ENCODE measurements at places on chromosomes 12 and 14.

DNA sequence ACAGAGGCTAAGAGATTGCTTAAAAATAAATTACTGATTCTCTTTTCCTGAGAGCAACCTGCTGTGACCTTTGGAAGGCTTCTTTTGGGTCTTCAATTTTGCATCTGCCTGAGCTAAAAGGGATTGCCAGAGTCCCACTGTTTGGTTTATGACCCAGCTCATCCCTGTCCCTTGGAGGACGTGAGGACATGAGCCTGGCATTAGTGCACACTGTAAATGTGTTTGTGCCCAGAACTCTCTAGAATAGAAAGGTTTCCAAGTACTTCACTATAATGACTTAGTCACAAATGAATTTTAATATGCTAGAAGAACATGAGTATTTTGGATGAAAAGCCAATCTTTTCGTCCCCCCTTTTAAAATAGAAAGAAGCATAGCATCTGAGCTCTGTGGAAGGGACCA, 47.1 kb upstream of the CDKN3 start:
- no peak for DNase-seq

GRCh38 chr12:110845339-110845682, 1.5 kb upstream of the CCDC63 start:
- DNase-seq = no peak

DNA sequence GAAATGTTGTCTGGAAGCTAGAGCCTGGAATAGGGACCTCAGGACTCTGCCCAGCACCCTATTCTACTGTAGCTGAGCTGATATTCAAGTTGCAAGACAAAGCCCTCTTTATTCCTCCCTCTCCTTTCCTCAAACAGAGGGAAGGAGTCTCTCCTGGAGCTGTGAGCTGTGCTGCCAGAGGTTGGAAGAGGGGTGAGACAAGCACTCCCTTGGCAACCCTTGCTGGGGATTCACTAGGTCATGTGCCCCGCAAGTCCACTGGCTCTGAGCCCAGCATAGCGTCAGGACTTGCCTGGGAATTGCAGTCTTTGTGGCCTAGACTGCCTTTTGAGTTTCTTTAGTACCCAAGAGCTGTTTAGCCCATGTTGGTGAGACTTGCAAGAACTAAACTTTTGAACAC, 11.4 kb upstream of the ASCL1 start:
- DNase-seq = no peak

- no peak for DNase-seq
These were observed 11.2 kb upstream of the DHRS2 start for GRCh38 chr14:23624830-23625404.

DNA sequence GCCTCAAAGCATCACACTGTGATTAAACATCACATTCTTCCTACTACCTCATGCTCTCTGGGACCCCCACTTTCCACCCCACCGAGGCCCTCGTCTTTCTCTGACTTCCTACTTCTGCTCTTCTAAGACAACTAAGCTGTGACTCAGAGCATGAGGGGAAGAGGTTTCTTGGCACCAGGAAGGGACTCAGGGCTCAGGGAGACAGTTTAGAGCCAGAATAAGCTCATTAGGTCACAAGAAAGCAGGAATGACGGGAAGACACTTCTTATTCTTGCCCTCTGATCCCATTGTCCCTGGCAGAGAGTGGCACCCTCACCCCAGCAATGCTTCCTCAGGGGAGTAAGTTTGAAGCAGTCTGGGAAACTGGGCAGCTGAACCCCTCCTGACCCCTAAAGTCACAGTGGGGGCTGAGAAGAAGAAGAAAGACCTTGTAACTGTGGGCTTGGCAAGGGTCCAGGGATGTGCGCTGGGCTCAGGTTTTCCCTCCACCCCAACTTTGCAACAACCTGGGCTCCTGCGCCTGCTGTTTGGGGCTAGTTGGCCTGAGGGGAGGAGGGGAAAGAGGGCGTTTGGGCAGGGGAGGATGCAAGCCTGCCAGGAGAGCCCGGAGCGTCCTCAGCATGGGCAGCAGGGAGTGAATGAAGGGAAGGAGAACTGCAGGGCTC, 64.6 kb upstream of the ACTN1 start:
- DNase-seq = peak; percentile 81

DNA sequence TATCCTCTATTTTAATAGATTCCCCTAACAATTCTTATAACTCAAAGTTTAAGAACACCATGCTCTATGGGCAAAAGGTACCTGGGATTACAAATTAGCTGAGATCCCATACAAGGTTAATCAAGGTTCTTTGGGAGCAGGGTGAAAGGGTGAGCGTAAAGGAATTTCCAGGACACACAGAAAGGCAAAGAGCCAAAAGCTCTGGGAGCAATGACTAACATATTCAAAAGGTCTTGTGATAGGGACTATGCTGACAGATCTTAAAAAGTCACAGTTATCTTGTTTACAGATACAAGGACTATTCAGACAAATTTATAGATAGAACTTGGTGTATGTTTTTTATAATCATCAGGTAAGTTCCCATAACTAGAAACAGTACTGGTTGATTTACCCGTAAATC, 19.5 kb upstream of the PPFIBP1 start:
- no peak for DNase-seq

DNA sequence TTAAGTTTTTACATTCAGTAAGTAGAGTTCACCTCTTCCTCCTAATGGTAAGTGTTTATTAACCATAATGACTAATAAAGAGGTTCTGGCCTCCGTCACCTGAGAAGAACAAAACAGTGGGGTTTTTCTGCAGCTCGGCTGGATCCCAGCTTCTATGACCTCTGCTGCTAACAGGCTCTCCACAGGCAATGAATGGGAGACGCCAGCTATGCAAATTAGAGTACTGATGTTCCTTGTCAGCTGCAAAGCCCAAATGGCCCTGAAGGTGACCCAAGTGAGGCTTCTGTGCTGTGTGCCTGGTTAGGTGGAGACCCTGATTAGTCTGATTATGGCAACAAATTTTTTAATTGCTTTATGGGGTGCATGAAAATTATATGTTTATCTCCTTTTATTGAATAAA, 218.1 kb downstream of the APAF1 start:
- DNase-seq = no peak

DNA sequence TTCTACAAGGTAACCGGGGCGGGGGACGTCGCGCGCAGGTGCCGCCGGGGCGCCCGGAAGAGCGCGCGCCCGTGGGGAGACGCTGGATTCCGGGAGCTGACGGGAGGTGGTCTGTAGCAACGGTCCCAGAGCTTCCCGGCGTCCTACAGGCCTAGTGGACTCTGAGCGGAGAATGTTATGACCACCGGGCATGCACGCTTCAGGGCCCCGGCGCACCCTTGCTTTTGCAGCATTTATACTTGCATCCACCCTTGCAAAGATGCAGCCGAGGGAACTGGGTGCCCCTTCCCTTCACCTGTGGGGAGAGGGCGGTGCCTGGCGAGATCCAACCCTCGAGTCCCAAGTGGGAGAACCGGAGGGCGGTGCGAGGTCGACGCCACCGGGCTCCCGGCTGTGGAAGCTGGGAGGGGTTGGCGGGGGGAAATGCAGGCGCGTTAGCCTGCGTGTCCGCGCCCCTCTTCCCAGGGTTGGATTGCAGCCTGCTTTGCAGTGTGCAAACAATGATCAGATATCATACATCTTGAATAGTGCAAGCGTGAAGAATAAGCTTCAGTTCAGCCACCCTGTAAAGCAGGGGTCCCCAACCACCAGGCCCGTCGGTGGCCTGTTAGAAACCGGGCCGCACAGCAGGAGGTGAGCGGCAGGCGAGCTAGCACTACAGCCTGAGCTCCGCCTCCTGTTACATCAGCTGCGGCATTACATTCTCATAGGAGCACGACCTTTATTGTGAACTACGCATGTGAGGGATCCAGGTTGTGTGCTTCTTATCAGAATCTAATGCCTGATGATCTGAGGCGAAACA, 576 bp downstream of the ERP29 start:
- DNase-seq = peak; percentile 57

DNA sequence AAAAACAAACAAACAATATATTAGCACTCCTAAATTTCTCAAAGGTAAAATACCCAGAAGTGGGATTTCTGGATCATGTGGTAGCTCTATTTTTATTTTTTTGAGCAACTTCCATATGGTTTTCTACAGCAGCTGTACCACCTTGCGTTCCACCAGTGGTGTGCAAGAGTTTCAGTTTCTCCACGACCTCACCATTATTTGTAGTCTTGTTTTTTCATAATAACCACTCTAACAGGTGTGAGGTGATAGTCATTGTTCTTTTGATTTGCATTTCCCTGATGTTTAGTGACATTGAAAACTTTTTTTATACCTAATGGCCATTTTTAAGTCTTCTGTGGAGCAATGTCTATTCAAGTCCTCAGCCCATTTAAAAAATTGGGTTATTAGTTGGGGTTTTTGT, 127.3 kb upstream of the SLC38A2 start:
- DNase-seq = no peak

- DNase-seq = no peak
These were observed 28.5 kb upstream of the ANHX start for GRCh38 chr12:133264173-133264572.

DNA sequence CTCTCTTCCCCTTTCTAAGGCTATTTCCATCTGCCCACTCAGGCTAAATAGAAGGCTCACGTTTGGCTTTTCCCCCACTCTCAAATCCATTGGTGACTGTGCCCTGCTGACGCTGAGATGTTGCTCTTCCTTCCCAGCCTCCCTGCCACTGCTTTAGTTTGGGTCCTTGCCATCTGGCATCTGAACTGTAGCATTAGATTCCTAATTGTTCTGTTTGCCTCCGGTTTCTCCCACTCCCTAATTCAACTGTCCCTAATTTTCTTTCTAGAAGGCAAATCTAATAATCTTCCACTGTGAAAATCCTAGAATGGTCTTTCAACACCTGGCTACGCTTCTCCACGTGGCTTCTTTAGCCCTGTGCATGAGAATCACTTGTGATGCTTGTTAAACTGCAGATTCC, 37.6 kb upstream of the SMOC1 start:
- no peak for DNase-seq

GRCh38 chr14:42665083-42665482, 1058.4 kb downstream of the LRFN5 start:
- peak; percentile 11 for DNase-seq

DNA sequence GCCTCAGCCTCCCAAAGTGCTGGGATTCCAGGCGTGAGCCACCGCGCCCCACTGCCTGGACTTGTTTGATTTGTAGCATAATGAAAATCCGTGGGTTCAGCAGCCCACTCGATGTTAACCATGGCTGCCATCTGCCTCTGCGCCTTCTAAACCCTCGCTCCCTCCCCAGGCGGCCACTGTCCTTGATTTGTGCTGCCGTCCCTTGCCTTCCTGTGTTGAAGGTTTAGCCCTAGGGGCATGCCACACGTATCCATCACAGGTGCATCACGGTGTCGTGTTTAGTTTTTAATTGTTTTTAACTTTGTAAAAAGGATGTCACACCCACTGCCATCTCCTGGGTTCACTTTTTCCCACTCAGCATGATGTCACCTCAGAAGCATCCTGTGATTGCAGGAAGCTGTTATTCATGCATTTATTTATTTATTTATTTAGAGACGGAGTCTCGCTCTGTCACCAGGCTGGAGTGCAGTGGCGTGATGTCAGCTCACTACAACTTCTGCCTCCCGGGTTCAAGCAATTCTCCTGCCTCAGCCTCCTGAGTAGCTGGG, 24.5 kb upstream of the ULK1 start:
- peak; percentile 28 for DNase-seq

- DNase-seq = no peak
These were observed 28.3 kb downstream of the PUS7L start for GRCh38 chr12:43730283-43730682.

DNA sequence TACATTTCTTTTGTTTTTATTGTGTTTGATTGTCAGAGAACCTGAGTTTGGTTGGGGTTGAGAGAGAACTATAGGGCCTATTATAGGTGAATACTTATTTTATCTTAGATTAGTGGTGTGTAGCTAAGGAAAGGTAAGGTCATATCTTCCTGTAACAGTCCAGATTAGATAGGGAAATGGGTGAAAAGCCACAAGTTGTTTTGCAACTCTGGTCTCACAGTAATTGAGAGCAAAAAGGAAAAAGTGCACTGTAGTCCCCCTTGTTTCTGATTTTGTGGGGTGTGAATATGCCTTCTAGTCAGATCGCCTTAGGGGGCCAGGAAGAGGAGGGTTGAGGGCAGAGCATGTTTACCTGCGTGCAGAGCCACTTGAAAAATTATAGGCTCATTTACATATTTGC, 8.9 kb downstream of the MSRB3 start:
- no peak for DNase-seq

- DNase-seq = peak; percentile 5
These were observed 61.5 kb downstream of the MGAT4C start for GRCh38 chr12:86194721-86195120.

- DNase-seq = no peak
These were observed 170.7 kb downstream of the ESRRB start for GRCh38 chr14:76546426-76547221.

- DNase-seq = no peak
These were observed 1.8 kb upstream of the EVL start for GRCh38 chr14:100063314-100063941.

DNA sequence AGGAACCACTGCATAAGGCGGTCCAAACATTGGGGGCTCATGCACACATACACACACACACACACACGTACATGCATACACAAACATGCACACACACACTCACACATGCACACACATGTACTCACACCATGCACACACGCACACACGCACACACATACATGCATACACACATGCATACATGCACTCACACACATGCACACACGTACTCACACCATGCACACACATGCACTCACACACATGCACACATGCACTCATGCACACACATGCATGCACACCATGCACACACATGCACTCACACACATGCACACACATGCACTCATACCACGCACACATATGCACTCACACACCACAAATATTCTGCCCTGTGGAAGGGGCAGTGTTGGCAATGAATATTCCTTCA, 22.1 kb downstream of the OAS2 start:
- DNase-seq = no peak

GRCh38 chr14:55146425-55146824, 17.4 kb downstream of the LGALS3 start:
- DNase-seq = no peak

- no peak for DNase-seq
These were observed 24.4 kb downstream of the OAS2 start for GRCh38 chr12:113002676-113003075.

- DNase-seq = no peak
These were observed 46.3 kb downstream of the CATSPERB start for GRCh38 chr14:91685600-91685999.

DNA sequence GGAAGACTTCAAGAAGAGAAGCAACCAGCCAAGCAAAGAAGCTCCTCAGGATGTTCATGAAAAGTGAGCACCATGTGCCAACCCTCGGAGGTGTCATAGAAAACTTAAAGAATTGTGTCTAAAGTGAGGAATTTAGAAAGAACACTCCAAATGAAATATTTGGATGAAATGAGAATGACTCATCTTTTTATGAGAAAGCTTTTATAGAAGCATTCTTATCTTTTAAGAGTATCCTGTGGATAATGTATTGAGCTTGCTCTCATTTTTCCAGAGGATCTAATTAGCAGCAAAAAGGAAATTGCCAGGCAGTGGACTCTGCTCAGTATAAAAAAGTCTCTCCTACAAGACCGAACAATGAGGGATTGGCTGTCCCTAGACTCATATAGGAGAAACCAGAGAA, 454.9 kb downstream of the LRIG3 start:
- DNase-seq = peak; percentile 9

DNA sequence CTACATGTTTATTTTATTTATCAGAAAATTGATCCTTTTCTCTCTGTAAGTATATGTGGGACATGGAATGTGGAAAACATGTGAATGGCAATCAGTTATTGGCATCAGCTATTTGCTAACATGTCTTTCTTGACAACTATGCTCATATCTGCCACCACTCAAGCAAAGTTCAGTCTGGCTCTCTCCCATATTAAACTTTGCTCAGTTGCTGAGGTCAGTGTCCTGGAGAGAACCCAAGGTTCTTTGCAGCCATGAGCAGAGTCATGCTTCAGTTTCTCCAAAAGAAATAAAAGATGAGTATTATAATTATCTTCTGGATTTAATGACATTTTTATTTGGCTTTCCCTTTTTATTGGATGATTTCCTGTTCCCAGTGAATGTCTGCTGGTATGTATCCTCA, 42.6 kb downstream of the A2M start:
- DNase-seq = no peak
